Peyer's patch (tissue), 4 donors: ENCODE measurements at places on chromosomes 4 and X. TPM values are rescaled to one million over a fixed set of nuclear protein-coding genes. Genes with fewer than 3 reads are reported as not detected.

DNA sequence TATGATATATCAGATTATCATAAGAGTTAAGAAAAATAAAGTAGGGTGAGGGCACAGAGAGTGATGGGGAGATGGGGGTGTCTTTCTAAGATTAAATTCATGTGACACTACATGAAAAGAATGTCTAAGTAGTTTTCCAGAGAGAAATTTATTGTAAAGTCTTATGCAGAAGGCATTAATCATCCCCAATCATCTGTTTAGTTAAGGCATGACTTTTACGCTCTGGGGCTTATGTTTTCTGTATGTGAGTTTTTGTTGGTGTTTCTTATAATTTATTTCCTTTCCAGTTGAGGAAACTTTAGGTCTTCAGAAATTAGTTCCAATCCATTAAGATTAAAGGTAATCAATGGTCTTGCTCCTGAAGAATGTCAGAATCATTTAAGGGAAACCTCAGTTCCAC is 383.0 kb upstream of the GALNT7 start:
- H3K27me3 ChIP-seq: no peaks in the 10 kb centered on the region
- no peak overlapping the region for H3K27ac ChIP-seq
- H3K4me1 ChIP-seq: no peaks in the 10 kb centered on the region
- H3K36me3 ChIP-seq: no peaks in the 10 kb centered on the region
- no peak for DNase-seq
- H3K4me3 ChIP-seq: no peak overlapping the region

DNA sequence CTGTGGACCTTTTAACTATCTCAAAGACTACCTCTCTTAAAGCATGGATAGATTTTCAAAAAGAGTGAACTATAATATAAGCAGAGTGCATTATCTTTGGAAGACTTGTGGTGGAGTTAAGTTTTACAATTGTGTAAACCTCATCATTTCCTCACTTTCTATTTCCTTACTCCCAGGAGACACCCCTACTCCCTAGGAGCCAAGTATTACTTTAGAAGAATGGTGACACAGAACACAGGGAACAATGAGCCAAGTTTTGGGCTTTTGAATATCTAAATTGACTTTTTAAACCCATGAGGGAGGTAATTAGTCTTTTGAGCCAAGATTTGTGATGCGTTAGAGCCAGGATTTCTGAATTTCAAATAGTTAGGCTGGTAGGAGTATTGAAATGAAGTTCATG is 78.9 kb upstream of the UNC5C start:
- no peak overlapping the region for H3K4me3 ChIP-seq
- no peaks in the 10 kb centered on the region for H3K4me1 ChIP-seq
- no peaks in the 10 kb centered on the region for H3K27me3 ChIP-seq
- H3K36me3 ChIP-seq: no peaks in the 10 kb centered on the region
- no peak overlapping the region for H3K27ac ChIP-seq

DNA sequence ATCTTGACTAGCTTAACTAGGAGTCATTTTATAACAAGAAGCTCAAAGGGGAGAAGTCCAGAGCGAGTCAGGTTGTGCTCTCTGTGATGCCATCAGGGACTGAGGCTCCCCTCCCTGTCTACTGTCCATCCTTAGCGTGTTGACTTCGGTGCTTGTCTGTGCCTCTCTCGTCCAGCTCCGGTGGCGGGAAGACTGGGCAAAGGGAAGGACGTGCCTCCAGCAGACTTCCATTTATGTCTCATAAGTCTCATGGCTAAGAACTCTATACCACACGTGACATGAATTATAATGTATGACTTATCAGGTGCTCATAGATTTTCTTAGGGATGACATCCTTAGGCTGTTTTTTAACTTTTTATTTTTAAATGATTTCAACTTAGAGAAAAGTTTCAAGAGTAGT is 92.6 kb upstream of the TLR2 start:
- DNase-seq: no peak
- H3K4me1 ChIP-seq: no peaks in the 10 kb centered on the region
- no peak overlapping the region for H3K4me3 ChIP-seq
- H3K27me3 ChIP-seq: no peaks in the 10 kb centered on the region

GRCh38 chr4:3280466-3280865 is 12.4 kb upstream of the RGS12 start:
- H3K27ac ChIP-seq: no peak overlapping the region
- no peaks in the 10 kb centered on the region for H3K4me1 ChIP-seq
- H3K36me3 ChIP-seq: no peaks in the 10 kb centered on the region
- no peak overlapping the region for H3K4me3 ChIP-seq
- DNase-seq: no peak
- no peaks in the 10 kb centered on the region for H3K27me3 ChIP-seq

- H3K27me3 ChIP-seq: no peaks in the 10 kb centered on the region
- H3K36me3 ChIP-seq: no peaks in the 10 kb centered on the region
- peak; percentile 71 for DNase-seq
- peak overlapping the region; percentile 49 for H3K27ac ChIP-seq
Observed at GRCh38 chr4:2482693-2483092, 13.8 kb downstream of the RNF4 start.

GRCh38 chrX:48508400-48509244 is at the start of gene PORCN:
Gene PORCN (plus strand): TSS chrX:48508992. CDS start chrX:48509821, 829 bp downstream.
- no peaks in the 10 kb centered on the region for H3K36me3 ChIP-seq
- no peaks in the 10 kb centered on the region for H3K4me1 ChIP-seq
- peak; percentile 80 for DNase-seq
- peak within 1 kb of the TSS; percentile 76 for H3K27ac ChIP-seq
- peak within 1 kb of the TSS; percentile 70 for H3K4me3 ChIP-seq

DNA sequence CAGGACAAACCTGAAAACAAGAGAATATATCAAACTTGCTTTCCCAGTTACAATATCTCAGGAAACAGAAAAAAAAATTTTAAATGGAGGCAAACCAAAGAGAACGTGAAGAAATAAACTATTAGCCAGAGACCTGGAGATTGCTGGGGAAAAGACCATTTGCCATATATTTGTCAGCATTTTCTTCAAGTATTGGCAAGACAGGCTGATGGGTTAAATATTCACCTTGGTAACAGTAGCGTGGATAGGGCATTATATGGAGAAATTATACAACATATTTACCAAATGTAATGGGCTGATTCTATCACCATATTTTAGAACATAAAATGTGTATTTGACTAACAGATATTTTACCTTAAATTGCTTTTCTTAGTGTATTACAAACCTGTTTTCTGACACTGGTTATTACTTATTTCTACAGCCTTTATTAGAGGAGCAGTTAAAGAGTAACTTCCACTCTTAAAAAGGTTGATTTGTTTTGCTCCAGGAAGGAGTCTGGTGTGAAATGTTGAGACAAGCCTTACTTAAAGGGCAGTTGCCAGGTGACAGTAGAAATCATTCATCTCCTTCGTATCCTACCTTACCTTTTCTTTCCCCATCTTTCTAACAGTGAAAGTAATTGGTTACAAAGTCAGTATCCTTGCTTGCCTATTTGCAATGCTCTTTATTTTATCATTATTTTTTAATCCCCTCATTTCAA is 575.5 kb downstream of the GBA3 start:
- H3K4me1 ChIP-seq: no peaks in the 10 kb centered on the region
- DNase-seq: no peak
- H3K27me3 ChIP-seq: no peaks in the 10 kb centered on the region
- H3K27ac ChIP-seq: no peak overlapping the region
- no peaks in the 10 kb centered on the region for H3K36me3 ChIP-seq

DNA sequence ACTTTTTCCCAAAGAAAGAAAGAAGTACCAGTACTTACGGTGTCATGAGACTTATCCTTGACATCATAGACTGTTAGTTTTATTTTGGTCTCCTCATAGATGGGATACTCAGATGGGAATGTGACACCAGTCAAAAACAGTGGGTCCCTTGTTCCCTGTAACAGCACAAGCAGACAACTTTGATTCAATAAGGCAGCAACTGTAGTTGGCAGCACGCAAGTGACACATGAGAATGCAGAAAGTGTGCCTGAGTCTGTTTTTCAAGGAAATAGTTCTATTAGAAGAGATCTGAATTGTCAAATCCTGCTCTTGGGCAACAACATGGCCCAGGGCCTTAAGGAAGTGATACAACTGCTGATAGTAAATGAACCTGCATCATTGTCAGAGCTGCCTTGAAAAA is 443.2 kb downstream of the INPP4B start:
- peak overlapping the region; percentile 20 for H3K27ac ChIP-seq
- no peak overlapping the region for H3K4me3 ChIP-seq
- no peaks in the 10 kb centered on the region for H3K36me3 ChIP-seq
- no peaks in the 10 kb centered on the region for H3K4me1 ChIP-seq
- no peak for DNase-seq

GRCh38 chr4:134126955-134127354 is 74.6 kb downstream of the PABPC4L start:
- no peak overlapping the region for H3K27ac ChIP-seq
- no peaks in the 10 kb centered on the region for H3K36me3 ChIP-seq
- H3K27me3 ChIP-seq: no peaks in the 10 kb centered on the region
- H3K4me3 ChIP-seq: no peak overlapping the region

DNA sequence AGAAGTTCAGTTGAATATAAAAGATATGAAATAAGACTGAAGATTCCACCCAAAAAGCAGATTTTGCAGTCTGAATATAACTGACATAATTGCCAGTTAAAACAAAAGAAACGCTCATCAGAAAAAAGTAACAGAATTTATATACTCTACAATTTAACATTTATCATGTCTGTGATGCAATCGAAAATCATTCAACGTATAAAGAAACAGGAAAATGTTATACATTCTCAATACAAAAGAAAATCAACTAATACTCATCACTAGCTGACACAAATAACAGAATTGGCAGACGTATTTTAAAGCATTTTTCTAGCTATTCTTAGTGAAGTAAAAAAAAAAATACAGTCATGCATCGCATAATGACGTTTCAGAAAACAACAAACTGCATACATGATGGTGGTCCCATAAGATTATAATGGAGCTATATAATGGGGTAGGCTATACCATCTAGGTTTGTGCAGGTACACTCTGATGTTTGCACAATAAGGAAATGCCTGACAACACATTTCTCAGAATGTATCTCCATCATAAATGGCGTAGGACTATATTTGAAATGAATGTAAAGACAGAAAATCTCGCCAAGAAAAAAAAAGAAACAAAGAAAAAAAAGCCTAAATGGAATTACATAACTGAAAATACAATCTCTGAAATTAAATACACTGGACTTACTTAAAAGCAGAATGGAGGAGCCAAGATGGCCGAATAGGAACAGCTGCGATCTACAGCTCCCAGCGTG is 34.3 kb downstream of the OR13H1 start:
- no peaks in the 10 kb centered on the region for H3K4me1 ChIP-seq
- no peak overlapping the region for H3K4me3 ChIP-seq
- no peak overlapping the region for H3K27ac ChIP-seq
- DNase-seq: no peak
- no peaks in the 10 kb centered on the region for H3K36me3 ChIP-seq

DNA sequence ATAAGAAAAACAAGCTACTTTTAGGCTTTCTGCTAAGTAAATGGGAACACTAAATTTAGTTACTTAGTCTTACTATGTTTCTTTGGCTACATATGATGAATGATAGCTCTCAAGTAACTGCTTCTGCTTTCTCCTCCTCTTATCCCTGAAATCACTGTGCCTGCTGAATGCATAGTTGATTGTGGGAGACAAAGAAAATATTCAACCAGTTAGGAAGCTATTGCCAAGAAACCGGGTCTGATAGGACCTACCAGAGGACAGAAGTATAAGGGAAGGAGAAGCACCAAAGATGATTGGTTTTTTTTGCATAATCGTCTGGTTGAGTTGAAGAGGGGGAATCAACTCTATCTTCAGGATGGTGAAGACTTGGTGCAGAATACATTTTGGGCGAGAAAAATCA is 28.0 kb upstream of the NDUFC1 start:
- no peaks in the 10 kb centered on the region for H3K4me1 ChIP-seq
- H3K27ac ChIP-seq: no peak overlapping the region
- no peaks in the 10 kb centered on the region for H3K36me3 ChIP-seq
- no peak overlapping the region for H3K4me3 ChIP-seq

- H3K4me1 ChIP-seq: no peaks in the 10 kb centered on the region
- no peak overlapping the region for H3K4me3 ChIP-seq
- DNase-seq: no peak
- H3K36me3 ChIP-seq: no peaks in the 10 kb centered on the region
- no peak overlapping the region for H3K27ac ChIP-seq
Observed at GRCh38 chr4:171087089-171087488, 726.1 kb upstream of the GALNTL6 start.

DNA sequence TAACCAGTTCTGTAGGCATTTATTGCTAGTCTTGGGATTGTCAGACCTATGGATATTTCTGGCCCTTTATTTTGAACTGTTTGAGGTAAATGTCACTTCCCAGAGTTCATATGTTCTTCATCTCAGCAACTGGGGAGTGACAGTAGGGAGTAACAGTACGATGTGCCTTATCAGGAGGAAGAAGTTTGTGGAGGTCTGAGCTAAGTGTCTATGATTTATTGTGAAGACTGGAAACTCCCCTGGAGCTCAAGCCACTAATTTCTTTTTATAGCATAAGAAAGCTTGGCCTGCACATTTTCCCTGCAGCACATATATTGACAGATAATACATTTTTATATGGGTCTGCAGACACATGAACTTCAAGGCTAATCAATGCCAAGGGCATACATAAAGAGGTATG is 383.8 kb downstream of the GRXCR1 start:
- no peak overlapping the region for H3K27ac ChIP-seq
- H3K4me3 ChIP-seq: no peak overlapping the region
- H3K4me1 ChIP-seq: no peaks in the 10 kb centered on the region
- no peaks in the 10 kb centered on the region for H3K27me3 ChIP-seq

DNA sequence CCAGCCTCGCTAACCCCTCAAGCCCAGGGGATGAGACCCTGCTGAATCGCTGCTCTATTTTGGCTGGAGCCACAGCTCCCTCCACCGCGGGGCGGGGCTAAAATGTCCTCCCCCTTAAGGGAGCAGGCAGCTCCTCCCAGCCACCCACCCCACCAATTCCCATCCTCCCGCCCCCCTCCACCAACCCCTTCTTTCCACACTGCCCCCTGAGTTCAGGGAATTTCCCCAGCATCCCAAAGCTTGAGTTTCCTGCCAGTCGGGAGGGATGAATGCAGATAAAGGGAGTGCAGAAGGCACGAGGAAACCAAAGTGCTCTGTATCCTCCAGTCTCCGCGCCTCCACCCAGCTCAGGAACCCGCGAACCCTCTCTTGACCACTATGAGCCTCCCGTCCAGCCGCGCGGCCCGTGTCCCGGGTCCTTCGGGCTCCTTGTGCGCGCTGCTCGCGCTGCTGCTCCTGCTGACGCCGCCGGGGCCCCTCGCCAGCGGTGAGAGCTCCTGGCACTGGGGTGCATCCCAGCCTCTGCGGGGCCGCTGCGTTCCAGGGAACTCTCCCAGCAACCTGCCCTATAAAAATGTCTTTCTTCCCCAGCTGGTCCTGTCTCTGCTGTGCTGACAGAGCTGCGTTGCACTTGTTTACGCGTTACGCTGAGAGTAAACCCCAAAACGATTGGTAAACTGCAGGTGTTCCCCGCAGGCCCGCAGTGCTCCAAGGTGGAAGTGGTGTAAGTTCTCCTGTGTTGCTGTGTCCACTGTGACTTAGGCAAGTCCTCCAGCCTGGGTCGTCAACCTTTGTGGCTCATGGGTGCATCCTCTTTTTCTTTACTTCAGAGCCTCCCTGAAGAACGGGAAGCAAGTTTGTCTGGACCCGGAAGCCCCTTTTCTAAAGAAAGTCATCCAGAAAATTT is at the start of gene CXCL6:
Gene CXCL6 (plus strand): TSS at position 306 of the 907 bp plus-strand sequence. CDS start 73 bp downstream, at position 379.
- no peaks in the 10 kb centered on the region for H3K4me1 ChIP-seq
- H3K4me3 ChIP-seq: no peak within 1 kb of the TSS
- H3K27me3 ChIP-seq: no peaks in the 10 kb centered on the region
- peak; percentile 53 for DNase-seq

SUPT20HL1 gene
- not detected for total RNA-seq

ADGRG2 gene
- 0.28 TPM for total RNA-seq

ZFYVE28 gene
- total RNA-seq: 56.4 TPM

SPANXA1 gene
- total RNA-seq: not detected
